ENCODE measurements at places on chromosomes 7 and 10.

DNA sequence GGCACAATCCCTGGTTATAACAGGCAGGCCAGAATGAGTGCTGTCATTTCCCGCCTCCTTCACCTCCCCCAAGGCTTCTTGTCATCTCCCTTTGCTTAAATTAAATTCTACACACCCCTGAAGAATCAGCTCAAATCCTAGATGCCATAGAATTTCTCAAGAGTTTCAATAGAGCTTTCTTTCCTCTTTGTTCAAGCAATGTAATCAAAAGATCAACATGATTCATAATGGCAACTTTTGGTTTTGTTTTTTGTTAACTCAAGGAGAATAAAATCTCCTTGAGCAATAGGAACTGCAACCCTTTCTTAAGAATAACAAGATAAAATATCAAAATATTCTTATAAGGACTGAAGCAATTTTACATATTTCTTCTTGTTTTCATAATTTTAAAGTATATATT, 180.8 kb upstream of the CDK1 start:
- DNase-seq, result no peak

DNA sequence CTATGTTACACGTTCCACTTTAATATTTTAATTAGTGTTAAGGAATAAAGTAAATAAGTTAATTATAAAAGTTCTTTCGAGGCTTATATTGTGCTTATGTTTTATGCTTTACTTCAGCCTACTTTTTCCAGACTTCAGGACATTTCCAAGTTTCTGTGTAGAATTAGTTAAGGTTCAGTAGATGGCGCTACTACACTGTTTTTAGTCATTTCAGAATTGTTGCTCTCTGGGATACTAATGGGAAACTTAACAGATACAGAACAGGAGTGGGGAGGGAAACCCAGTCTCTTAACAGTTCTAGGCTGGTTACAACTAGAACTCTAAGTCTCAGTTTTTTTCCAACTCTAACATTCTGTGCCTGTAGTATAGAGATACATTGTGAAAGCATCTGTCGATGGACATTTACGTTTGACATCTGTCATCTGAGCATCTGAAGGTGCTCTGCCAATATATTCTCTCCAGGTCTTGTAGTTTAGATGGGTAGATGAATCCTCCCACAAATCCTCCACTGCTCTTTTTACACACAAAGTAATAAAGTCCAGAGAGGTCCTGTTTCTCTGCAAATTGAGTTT, 56.8 kb upstream of the FAM171A1 start:
- DNase-seq, result no peak

DNA sequence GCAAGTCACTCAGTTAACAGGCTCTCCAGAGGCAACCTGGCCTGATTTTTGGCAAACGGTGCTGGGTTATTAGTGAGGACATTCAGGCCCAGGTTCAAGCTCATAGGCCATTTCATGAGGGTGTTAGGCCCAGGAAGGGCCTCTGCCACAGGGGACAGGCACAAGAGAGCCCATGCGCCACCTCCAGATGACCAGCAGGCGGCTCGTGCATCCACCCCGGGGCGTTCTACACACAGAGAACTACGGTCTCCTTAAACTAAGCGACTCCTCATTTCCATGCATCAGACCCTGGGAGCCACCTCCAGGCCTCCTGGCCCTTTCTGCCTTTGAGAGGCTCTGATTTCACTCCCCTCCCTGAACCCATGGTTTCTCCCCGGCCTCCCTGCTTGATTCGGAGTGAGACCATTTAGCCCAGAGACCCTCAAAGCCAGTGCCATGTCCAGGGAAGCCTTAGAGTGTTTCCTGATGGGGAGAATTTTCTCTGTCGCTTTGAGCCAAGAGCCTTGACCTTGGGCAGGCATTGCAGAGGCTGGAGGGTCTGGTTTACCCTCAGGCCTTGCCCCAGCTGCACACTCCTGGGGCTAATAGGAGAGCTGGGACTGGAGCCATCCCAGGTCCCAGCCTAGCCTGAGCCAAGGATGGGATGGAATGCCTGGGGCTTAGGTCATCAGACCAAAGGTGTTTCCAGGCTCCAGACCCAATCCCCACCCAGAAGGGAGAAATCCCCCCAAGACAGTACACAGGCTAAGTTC, 188.0 kb downstream of the GRID1 start:
- DNase-seq, result no peak

GRCh38 chr10:88555190-88555908, 27.8 kb downstream of the RNLS start:
- no peak for DNase-seq

- DNase-seq, result no peak
These were observed 275.8 kb downstream of the ANKRD30A start for GRCh38 chr10:37401225-37401624.

DNA sequence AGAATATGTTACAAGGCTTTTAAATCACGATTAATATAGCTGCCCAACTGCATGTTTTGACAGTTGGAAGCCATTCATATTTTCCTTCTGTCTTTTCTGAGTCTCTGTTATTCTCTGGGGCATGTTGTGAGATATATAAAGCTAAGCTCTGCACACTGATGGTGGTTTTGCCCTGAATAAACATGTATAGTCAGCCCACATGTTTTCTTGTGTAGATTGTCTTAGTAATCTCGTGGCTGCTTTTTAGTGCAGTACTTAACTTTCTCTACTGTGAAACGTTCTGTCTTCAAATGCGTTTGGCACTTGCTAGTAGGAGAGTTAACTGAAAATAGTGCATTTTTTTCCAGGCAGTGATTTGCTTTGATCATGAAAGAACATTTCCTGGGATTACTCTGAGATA, 268.5 kb downstream of the DNAJB9 start:
- DNase-seq, result no peak

GRCh38 chr10:117927871-117928270, 118.9 kb downstream of the RAB11FIP2 start:
- DNase-seq, result no peak

DNA sequence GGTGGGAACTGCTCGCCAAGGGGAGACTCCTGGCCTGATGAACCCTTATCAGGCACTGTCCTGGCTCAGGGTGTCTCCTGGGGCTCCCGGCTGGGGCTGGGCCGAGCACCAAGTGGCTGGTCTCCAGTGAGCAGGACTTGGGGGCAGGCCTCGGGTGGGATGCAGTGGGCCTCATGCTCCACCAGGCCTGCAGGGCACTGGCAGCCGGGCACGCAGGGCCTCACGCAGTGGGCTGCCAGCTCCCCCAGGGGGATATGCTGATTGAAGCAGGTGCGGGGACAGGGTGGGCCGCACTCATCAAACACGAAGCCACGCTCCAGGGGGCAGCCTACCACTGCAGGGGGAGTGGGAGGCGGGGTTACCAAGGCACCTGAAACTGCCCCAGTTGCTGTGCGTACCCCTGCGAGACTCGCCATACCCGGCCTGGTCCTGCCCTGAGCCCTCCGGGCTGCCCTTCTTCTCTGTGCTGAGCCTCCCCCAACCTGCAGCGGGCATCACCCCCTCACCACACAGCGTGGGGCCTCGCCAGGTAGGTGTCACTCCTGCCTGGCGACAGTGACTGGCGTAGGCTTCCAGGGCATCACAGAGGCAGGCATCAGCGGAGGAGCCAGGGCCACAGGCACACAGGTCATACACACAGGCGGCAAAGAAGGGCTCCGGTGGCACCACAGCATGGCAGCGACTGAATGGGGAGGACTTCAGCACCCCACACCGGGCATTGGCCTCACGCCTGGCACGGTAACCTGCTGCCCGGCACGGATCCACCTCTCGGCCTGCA, 14.5 kb downstream of the ATP6V1F start:
- no peak for DNase-seq

DNA sequence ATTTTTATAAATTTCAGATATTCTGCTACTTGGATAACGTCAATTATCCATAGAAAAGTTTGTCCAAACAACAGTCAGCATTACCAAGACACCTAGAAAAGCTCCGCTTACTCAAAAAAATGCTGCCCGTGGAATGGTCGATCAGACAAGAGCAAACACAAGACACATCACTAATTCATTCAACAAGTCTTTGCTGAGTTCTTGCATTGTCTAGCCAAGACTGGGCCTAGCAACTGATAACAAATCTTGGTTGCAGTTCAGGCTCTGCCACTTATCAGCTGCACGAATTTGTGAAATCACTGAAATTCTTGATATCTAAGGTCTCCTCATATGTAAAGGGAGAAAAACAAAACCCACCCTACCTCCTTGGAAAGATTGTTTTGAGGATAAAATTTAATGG, 168.3 kb downstream of the AKR1D1 start:
- DNase-seq, result no peak

- DNase-seq, result no peak
These were observed 123.4 kb upstream of the BTBD16 start for GRCh38 chr10:122147663-122148062.

- DNase-seq, result no peak
These were observed 91.8 kb upstream of the TMEM168 start for GRCh38 chr7:112882022-112882421.

GRCh38 chr7:27224983-27225934, 17.3 kb upstream of the EVX1 start:
- no peak for DNase-seq

GRCh38 chr10:14487488-14487883, 156.8 kb upstream of the FRMD4A start:
- no peak for DNase-seq

DNA sequence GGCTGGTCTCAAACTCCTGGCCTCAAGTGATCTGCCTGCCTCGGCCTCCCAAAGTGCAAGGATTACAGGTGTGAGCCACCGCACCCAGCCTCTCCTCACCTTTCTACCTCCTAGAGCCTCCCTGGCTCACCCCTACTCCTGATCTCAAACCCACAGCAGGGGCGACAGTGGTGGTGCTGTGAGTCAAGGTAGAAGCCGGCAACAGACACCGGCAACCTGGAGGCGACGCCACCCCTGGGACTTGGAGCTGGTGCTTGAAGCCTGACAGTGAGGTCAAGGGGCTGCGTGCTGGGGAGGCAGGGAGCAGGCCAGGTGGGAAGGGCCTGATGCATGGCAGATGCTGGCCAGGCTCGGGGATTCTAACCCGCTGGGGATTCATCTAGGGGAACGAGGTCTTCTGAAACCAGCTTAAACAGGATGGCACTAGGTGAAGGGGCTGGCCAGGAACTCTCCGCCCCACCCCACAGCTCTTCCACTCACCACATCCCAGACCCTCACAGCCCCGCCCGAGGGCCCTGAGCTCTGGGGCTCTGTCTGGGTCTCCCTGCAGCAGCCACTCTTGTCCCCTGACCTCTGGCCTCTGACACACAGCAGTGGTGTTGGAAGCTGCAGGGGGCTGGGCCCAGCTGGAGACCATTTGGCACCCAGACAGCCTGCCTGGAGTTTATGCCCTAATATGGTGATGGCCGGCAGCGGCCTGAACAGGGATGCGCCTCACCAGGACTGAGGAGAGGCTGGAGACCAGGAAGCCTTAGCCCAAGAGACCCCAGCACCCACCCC, 16.4 kb downstream of the KCNH2 start:
- DNase-seq, result no peak

GRCh38 chr7:82445271-82445670, 1.7 kb upstream of the CACNA2D1 start:
- DNase-seq, result no peak

DNA sequence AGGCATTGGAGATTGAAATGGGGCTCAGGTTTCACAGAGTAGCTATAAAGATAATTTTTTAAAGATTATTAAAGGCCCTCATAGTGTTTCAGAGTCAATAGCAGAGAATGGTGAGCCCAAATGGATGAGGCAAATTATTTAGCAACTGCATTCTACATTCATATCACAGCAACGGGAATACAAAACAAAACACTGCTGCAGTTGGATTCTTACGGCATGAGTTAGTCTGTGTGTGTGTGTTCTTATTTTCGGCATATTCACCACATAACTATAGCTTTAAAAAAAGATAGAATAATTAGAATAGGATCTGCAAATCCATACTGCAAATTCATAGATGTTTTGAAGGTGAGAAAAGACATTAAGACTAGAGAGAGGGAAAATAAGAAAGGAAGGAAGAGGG, 66.0 kb downstream of the SUGCT start:
- DNase-seq, result no peak

DNA sequence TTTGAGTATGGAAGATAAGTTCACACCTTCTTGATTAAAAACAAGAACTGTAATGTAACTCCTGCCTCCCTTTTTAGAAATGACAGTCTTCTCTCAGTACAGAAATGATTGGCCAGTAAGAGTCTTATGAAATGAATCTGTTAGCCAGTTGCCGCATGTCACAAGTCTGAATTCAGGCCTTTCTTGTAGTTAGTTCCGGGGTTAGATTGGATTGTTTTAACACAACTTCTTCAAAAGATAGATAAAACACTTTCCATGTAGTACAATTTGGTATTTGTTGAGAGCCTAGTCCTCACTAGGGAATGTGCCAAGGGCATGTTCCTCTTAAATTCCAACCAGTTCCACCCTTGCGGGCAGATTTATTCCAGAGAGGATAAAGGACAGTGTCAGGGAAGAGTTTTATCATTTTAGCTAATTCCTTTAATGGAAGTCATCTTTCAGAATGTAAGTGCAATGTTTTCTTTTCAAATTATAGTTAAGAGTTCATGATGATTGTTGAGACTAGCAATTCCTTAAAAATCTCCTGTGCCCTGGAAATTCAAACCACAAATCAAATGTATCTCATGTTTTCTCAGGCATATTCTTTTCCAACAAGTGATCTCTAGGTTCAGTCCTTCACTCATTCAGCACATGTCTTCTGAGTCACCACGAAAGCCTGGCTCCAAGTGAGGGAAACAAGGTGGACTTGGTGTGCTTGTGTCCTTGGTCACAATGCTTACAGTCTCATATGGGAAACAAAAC, 4.1 kb downstream of the FHIP2A start:
- DNase-seq, result no peak

GRCh38 chr7:96737545-96738050, 28.0 kb upstream of the SEM1 start:
- no peak for DNase-seq

- no peak for DNase-seq
These were observed 602.2 kb downstream of the LRMDA start for GRCh38 chr10:76033457-76034196.

DNA sequence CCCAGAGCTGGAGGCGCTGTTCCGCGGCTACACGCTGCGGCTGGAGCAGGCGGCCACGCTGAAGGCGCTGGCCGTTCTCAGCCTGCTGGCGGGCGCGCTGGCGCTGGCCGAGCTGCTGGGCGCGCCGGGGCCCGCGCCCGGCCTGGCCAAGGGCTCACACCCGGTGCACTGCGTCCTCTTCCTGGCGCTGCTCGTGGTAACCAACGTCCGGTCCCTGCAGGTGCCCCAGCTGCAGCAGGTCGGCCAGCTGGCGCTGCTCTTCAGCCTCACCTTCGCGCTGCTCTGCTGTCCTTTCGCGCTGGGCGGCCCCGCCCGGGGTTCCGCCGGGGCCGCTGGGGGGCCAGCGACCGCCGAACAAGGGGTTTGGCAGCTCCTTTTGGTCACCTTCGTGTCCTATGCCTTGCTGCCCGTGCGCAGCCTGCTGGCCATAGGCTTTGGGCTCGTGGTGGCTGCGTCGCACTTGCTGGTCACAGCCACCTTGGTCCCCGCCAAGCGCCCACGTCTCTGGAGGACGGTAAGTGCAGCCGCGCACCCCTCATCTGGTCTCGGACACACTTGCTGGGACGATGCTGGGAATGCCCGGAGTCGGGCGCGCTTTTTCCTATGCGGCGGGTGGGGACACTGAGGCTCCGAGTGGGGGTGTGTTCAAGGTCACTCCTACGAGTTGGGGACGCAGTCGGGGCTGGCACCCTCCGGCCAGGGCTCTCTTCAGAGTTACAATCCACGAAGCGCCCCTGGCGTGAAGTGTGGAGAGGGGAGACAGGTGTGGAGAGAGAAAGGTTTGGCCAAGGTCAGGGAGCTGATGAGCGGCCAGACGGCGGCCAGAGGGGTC, 717 bp downstream of the ADCY1 start:
- no peak for DNase-seq
